T-helper 1 cell (primary cell): ENCODE measurements at places on chromosomes 3 and 15.
A peak's percentile ranks its signal among the peaks of the same experiment; 100 is the strongest.

- no peak for DNase-seq
Observed at GRCh38 chr3:120796976-120797375, 54.4 kb downstream of the GTF2E1 start.

DNA sequence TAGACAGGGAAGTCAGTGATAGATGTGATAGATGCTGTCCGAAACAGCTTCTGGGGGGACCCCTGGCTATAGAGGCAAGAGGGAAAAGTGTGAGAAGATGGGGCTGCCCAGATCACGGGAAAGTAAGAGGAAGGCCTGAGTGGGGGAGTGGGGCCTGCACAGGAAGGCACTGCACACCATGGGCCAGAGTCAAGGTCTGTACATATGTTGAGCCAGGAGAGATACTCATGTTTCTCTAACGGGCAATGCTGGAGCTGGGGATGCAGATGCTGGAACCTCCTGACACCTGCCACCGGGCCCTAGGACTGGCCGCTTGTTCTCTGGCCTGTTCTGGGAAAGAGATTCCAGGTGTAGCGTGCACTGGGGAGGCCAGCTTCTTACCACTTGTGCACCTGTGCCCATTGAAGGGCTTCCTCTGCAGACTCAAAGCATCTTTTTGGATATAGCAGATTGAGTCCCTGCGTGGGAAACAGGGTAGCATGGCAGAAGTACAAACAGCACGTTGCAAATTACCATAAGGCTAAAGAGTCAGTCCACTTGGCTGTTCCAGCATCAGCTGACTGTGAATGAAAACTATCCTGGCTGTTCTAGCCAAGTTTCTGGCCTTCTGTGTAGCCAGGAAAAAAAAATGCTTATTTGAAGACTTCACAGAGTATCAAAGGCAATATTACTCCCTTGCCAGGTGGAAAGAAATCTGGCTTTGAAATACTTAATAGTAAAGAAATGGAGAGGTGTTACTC, 77.1 kb upstream of the GSK3B start:
- no peak for DNase-seq

- DNase-seq, result no peak
Observed at GRCh38 chr15:71806452-71806931, 3.9 kb upstream of the NR2E3 start.

DNA sequence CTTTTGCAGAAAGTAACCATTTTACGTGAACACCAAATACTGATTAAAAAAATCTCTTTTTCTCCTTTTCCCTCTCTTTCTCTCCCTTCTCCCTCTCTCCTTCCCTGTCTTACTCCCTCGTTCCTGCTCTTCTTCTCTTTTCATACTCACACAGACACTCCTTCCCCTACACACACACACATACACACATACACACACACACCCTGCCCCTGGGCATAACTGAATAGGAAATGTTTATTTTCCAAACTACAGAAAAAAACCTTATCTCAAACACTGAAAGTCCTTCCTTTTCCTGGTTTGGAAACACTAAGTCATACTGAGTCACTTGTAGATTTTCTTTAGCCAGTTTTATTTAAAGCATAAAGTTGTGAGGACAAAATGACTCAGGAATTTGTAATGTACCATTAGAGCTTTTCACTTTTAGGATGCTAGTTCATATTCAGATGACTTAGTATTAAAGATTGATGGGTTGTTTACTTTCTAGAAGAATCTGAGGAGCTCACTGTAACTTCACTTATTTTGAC, 62.4 kb downstream of the MBNL1 start:
- no peak for DNase-seq

- no peak for DNase-seq
Observed at GRCh38 chr15:90316139-90316538, 35.9 kb upstream of the ZNF774 start.

DNA sequence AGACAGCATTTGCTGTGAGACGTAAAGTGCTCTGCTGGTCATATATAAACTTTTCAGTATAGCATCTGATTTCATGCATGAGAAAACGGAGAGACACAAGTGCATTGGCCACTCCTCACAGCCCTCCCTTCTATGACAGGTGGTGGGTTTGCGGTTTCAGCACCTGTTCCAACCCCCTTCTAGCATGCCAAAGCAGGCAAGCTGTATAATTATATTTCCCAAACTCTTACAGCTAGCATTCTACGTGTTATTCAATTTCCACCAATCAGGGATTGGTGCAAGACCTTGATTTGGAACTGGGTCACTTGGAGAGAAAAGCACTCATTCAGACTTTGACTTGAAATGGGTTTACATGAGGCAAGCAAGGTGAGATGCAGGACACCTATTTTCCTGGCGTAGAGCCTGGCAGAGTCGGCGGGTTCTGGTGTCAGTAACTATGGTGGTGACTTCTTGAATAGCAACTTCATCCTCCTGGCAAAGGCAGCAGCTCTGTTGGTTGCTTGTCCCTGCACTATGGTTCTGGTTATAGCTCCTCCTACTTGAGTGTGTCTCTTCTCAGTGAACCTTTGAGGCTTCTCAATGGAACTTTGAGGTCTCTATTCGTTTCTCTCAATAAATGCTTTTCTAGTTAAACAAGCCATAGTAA, 356.5 kb downstream of the TBL1XR1 start:
- no peak for DNase-seq

GRCh38 chr3:195117978-195118581, 152.9 kb downstream of the XXYLT1 start:
- DNase-seq, result no peak

GRCh38 chr3:174116421-174116820, 718.9 kb downstream of the NLGN1 start:
- DNase-seq, result no peak

DNA sequence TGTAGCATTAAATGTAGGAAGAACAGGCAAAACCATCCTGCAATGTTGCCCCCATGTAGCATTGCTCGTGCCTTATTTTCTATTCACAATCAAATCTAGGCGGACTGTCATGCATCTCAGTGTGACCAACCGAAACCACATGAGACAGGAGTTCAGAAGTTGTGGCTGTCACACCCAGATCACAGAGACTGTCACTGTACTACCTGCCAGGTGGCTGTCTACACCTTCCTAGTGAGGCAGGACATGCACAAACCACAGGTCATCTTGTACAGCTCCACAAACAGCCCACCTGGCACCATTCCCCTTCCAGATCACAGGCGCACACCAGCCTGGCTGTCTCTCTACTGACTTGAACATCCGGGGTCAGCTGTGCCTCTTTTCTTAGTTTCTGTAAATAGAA, 392.8 kb downstream of the OCA2 start:
- DNase-seq, result no peak

DNA sequence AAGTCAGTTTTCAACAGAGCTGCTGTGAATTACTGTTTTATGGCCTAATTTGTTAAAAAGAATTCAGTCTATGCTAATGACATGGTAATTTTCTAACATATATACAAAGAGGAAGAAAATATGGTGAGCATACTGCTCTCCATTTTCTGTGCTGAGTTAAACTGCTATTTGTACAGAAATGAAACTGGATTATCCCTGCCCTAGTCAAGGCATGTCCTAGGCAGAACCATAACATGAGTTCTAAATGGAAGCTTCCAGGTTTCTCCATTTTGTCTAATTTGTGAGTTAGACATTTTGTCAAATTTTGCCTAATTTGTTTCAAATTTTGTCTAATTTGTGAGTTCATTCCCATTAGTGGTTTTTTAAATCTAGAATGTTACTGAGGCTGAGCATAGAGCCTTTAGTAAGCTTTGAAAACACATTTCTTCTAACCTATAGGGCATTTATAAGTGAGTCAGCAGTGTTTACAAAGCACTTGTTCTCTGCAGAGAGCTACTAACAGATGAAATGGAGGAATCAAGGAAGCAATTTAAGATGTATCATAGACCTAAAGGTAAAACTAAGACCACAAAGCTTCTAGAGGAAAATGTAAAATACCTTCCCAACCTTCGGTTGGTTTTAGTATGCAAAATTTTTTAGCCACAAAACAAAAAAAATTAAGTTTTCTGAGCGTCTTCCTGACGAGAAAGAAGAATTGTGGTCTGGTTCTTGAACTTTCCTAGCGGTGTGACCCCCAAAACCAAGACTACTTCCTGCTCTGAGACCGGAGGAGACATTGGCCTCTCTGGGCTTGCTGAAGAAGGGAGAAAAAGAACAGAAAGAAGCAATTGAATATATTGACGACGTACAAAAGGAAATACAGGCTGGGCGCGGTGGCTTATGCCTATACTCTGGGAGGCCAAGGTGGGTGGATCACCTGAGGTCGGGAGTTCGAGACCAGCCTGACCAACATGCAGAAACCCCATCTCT, 9.8 kb downstream of the P2RY14 start:
- DNase-seq, result no peak

GRCh38 chr15:85980946-85981345, 98.7 kb upstream of the AGBL1 start:
- no peak for DNase-seq

DNA sequence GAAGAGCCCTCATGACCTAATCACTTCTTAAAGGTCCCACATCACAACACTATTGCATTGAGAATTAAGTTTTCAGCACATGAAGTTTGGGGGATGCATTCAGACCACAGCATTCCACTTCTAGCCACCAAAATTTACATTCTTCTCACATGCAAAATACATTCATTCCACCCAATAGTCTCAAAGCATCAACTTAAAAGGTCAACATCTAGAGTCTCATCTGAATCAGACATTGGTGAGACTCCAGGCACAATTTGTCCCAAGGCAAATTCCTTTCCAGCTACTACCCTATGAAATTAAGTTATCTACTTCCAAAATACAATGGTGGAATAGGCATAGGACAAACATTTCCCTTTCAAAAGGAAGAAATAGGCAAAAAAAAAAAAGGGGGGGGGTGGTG, 64.9 kb downstream of the PLSCR2 start:
- no peak for DNase-seq

GRCh38 chr3:100506355-100506754, 13.9 kb downstream of the TMEM45A start:
- no peak for DNase-seq

DNA sequence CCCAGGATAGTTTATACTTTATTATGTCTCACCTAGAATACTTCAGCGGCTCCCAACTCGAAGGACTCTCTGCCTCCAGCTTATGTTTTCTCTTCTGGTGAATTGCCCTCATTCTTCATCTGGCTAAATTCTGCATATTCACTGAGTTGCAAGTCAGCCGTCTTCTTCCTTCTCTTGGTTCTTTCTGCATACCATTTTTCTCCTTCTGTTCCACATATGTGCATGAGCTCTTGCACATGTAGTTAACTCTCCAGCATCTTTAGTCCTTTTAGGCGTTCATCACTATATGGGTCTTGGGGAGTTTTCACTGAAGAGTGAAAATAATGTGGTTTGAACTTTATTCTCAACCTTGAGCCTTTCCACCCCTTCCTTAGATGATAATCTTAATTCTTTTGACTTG, 70.1 kb downstream of the AP4E1 start:
- DNase-seq, result no peak

- no peak for DNase-seq
Observed at GRCh38 chr15:64197425-64197824, 34.6 kb upstream of the PPIB start.

DNA sequence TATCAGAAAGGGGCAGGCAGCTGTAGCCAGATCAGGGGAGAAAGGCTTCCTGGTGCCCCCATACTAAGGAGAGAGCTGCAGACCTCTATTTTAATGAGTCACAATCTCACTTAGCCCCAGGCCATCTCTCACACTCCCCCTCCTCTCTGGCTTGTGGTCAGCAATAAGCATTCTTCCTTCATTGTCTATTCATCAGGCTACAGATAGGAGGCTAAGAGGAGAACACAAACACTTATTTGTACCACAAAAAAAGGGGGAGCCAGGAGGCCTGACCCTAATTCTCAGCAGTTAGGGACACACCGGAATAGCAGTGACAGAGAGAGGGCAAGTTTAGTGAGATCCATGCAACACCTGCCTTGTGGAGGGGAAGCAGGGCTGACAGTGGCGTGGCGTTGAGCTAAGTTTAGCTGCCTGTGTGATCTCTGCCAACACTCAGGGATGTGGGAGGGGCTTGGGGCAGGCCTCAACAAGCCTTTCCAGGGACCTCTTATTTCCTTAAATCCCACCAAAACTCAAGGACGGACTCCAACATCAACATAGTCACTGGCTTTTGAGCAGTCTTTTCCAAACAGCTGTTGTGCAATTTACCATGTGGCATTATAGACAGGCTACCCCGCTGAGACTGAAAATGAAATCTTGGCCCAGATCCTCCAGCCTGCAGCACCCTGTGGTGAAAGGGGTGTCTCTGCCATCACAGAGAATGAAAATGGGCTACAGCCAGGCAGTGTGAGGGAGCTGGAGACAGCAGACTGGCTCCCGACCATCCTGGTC, 191.9 kb upstream of the TSC22D2 start:
- no peak for DNase-seq

DNA sequence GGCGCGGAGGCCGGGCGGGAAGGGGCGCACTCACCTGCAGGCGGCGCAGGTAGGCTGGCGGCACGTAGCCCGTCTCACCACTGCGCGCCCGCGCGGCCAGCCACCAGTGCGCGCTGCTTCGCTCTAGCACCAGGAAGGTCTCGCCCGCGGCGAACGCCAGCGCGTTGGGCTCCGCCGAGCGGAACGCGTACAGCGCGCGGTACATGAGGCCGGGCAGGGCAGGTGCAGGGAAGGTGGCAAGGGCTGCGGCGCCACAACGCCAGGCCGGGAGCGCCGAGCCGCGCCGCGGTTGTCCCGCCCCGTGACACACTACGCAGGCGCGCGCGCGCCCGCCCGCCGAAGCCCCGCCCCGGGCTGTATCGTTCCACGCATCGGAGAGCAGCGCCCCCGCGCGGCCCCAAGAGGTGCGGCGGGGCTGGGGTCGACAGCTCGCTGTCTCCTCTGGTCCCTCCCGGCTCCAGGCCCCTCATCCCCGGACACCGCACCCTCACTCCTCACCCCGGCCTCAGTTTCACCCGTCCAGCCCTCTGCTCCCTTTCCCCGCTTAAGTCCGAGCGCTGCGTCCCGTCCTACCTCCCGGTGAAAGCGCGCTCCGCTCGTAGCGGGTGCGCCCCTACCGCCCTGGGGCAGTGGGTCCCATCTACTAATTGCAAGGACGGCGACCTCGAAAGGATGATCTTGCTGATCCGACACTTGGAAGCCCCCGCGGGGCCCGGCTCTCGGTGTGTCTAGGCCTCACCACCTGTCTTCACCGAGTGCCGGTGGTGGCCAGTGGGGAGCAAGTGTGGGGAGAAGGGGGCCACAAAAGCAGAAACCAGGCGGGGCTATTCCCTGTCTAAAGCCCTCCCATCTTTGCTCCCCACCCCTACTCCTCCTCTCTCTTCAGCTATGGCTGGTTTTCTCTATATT, at the start of gene NCKIPSD:
Gene NCKIPSD (minus strand): TSS at position 313 of the 909 bp plus-strand sequence. CDS start 108 bp downstream, at position 205.
- peak; percentile 85 for DNase-seq
